AG09309 (cell line): ENCODE measurements at places on chromosomes 11 and 22.
A peak's percentile ranks its signal among the peaks of the same experiment; 100 is the strongest.

- DNase-seq = no peak
Measured at GRCh38 chr11:31770011-31770700, 41.0 kb downstream of the PAX6 start.

DNA sequence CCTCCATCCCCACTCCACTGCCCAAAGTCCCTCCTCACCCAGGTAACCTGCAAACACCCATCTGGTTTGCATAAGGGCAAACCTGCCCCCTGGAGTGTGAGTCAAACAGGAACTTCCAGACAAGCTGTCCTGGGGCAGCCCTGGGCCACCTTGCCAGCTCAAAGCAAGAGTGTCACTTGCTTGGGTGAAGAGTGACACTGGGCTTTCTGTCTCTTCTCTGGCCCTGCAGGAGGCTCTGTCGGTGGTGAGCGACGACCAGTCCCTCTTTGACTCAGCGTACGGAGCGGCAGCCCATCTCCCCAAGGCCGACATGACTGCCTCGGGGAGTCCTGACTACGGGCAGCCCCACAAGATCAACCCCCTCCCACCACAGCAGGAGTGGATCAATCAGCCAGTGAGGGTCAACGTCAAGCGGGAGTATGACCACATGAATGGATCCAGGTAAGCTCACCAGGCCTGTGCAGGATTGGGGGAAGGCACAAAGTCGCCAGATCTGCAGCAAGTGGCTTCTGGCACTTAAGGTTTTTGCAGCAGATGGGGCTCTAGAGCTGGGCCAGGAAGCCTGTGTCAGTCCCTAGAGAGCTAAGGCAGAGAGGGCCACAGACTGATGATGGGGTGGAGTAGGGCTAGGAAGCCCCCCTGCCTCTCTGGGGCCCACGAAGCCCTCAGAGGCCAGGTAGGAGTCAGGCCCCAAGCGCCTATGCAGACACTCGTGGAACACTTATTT lies 64.2 kb downstream of the FLI1 start:
- no peak for DNase-seq

GRCh38 chr11:107116358-107116757 lies 98.1 kb upstream of the GUCY1A2 start:
- DNase-seq = no peak

DNA sequence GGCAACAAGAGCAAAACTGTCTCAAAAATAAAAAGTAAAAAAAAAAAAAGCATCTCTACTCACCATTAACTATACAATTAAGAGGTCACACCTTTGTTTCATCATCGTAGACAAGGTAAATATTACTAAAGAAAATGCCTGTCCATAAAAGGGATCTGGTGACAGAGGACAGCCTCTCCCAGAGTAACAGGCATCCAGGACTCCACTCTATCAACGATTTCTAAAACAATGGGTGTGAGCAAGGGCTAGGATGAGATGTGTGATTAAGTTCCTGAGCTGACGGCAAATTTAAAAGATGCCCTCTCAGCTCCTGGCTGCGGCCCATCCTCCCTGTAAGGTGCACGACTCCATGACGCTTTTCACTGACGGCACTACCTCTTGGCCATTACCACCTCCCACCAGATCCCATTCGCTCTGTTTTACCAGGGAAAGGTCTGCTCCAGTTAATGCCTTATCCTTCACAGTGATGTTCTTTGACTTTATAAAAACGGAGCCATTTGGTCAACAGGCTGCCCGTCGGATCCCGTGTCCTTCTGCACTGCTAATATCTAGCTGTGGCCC lies 2.3 kb upstream of the TMEM45B start:
- DNase-seq = no peak

DNA sequence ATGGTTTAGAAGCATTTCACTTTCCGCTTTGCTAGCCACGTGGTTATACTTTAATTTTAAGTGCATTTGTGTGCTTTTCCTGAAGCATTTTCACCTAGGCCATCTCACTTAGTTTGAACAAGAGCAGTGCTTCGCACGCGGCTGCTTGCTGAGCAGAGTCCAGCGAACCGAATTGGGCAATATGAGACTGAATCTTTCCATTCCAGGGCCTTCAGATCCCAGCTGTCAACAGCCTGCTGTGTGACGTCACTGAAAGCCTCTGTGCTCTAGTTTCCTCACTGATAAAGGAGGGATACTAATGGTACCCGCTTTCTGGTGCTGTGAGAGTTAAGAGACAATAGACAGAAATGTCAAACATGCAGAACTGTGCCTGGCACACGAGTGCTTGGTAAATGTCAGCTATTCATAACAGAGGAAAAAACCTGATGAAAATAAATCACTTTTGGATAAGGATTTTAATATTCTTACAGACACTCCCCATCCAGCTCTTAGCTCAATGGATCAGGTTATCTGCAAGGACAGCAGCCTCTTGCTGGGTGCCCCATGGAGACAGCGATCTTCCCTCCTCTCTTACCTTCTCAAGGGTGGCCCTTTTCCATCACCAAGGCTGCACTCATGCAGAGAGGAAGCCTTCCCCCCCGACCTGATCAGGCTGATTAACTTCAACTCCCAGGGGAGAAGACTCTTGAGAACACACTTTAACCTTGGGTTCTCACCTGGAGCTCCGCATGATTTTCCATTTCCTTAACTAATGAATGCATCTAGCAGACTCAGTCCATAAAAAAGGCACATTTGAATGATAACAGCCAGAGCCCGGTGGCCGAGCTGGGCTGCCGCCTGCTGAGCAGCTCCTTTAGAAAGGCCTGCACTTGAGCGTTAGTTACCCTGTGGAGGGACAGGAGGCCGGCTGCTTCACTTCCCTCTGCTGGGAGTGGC lies 3.5 kb upstream of the GLB1L3 start:
- DNase-seq = peak; percentile 21

DNA sequence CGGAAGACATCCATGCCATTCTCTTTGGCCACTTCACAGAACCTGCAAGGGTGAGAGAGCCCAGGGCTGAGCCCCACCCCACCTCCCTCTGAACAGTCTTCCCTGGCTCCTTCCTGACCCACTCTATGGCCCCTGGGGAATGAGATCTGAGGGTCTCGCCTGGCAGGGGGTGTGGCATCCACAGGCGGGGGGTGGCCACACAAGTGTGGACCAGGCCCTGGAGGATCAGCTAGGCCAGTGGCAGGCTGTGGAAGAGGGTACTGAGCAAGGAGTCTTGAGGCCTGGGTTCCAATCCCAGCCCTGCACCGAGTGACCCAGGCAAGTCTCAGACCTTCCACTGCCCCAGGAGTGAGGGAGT lies 5.6 kb upstream of the LRFN4 start:
- no peak for DNase-seq

DNA sequence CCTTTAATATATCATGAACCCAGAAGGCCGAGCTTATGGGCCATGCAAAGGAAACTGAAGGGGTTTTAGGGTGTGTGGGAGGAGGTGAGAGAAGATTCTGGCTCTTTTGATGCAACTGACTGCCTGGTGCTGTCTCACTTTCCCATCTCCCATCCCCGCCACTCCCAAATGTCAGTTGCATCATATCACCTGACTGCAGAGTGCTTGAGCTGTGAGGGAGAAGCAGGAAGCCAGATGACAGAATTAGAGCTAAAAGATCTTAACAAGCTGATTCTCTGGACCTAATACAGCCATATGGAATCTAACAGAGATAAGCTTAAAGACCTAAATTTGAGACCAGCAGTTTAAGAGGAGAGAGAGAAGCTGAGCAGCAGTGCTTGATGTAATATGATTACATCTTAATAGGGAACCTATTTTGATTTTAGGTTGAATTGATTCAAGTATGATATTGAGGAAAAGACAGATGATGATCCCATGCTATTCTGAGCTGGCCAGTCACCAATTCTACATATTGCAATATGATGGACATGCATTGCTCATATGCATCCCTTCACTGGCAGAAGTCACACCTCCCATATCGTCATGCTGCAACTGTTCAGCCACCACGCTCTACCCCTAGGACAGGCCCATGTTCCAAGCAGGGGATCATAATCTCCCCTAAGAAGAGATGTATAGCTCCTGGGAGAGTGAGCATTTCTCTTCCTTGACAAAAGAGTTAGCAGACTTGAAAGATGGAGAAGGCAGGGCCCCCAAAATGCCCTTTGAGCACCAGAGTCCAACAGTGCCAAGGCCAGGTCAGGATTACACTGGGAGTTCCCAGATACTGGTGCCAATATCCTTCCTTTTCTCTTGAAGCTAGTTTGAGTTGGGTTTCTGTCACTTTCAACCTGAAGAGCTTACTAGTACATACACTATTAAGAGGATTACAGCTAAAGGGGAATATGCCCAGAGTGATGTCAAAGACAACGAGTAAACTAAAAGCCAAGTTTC lies 44.9 kb downstream of the PLEKHA7 start:
- no peak for DNase-seq

- DNase-seq = no peak
Measured at GRCh38 chr22:21622011-21622918, 7.6 kb downstream of the YDJC start.

- DNase-seq = no peak
Measured at GRCh38 chr11:36385121-36385970, 89.3 kb downstream of the PRR5L start.

DNA sequence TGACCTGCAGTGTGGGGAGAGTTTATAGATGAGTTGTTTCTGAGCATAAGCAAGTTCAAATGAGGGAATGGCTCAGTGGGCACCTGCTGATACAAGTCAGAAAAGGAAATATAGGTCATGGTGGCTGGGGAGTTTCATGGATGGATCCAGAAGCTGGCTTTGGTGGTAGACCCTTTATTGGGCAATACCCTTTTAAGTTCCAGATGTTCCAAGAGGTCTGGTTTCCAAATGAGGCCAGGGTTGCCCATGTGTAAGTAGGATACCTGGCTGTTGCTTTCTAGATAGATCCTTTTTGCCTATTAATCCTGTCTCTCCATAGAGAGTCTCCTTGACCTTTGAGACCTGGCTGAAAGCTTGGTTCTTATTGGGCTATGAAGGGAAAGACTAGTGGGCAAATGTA lies 2.2 kb downstream of the STIM1 start:
- DNase-seq = no peak

GRCh38 chr11:12585861-12586260 lies 88.4 kb upstream of the TEAD1 start:
- DNase-seq = no peak

DNA sequence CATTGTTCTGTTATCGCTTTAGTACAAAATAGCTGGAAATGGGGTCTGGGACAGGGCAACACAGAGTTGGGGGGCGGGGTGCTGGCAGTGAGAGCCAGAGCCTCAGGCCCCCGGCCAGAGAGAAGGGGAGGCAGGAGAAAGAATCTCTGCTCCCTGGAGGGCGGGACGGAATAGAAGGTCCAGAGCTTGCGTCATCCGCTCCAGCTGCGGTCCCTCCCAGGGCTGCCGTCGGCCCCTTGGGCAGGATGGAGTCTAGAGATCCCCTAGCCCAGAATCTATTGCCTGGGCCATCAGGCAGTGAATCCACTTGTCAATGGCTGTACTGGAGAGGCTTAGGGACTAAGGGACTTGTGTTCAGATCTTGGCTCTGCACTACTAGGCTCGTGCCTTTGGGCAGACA lies 5.0 kb downstream of the TP53I11 start:
- DNase-seq = no peak

- no peak for DNase-seq
Measured at GRCh38 chr22:28120691-28121592, 201.9 kb upstream of the PITPNB start.

DNA sequence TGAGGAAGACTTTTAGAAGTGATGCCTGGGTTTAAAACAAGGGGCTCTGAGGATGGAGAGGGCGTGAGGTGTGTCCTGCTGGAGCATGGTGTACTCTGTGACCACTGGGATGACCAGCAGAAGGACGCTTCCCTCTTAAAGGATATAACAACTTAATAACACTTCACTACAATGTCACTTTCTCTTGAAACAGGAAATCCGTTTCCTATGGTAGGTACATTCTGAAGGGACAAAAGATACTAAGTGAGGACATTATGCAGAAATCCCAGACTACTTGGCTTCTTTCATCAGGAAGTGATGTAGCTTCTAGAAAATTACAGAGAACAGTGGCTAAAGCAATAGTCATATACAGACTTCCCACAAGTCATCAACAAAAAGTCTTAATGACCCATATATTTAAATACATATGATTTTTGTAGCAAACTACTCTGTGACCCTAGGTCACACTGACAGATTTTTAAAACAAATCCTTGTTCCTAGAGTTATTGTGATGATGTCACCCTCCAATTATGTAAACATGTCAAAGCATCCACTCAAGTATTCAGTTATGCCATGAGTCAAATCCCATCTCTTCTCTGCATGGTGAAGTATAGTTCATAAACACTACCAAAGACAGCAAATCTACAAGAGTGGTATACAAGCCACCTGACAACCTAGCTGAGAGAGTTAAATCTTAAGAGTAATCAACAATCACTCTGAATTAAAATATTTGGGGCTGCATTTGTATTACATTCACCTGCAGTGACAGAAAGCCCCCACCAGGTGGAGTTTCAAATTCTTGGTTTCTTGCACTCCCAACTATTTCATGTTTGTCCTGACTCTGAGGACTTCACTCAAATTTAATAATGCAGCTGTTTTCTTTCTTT lies 32.8 kb downstream of the PITPNB start:
- peak; percentile 38 for DNase-seq

GRCh38 chr22:34344702-34345101 lies 424.4 kb upstream of the LARGE1 start:
- no peak for DNase-seq

- DNase-seq = no peak
Measured at GRCh38 chr11:9130297-9130696, 38.9 kb upstream of the SCUBE2 start.

- DNase-seq = no peak
Measured at GRCh38 chr11:66281776-66282467, 3.9 kb downstream of the CNIH2 start.

DNA sequence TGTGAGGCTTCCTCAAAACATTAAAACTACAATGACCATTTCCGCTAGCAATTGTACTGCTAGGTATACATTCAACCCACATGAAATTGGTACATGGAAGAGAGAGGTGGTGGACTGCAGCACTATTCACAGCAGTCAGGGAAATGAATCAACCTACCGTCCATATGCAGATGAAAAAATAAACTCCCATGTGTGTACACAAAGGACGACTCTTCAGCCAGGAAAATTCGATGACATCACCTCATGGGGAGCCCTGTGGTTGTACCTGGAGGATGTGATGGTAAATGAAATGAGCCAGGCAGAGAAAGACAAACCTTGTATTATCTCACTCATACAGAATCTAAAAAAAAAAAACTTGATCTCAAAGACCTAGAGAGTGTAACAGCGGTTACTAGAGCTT lies 23.3 kb downstream of the RFPL3 start:
- no peak for DNase-seq

- no peak for DNase-seq
Measured at GRCh38 chr11:46338636-46338987, 8.7 kb upstream of the DGKZ start.

DNA sequence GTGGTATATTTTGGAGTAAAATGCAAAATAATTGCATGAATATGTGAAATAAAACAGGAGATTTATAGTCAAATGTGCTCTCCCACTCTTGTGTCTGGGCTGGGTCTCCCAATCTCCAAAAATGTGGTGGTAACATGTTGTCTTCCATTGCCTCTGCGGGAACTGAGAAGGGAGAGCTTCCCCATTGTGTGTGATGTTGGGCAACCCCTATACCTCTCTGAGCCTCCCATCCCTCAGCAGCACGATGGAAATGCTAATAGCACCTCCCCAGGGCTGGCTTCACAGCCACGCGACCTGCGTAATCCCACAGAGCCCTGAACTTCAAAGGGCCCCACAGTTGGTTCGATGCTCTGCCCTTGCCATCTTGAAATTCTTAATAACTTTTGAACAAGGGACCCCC lies 72.0 kb downstream of the TP53I11 start:
- DNase-seq = no peak
